ENCODE measurements at places on chromosomes 4 and X.

DNA sequence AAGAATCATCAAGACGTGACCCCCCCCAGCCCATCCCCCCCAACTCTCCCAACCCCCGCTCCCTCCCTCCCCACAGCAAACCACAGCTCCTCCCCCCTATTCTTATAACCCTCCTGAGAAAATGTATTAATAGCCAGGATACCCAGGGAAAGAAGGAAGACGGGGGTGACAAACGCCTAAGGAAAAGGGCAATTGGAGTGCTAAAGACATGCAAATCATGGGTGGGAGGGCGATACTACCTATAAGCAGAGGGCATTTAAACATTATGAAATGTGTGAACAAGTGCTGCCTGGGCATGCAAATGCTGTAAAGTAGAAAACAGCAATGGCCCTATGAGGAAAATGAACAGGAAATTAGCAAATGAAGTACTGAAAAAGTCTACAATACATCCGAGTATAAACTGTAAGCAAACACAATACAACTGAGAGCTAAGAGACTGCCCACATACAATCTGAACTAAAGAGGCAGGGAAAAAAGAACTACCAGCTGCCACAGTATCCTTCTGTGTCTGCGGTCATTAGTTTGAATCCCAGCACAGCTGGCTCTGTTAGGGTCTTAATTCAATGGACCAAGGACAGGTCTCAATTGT lies 2.4 kb downstream of the CXXC4 start:
- no peak for DNase-seq

DNA sequence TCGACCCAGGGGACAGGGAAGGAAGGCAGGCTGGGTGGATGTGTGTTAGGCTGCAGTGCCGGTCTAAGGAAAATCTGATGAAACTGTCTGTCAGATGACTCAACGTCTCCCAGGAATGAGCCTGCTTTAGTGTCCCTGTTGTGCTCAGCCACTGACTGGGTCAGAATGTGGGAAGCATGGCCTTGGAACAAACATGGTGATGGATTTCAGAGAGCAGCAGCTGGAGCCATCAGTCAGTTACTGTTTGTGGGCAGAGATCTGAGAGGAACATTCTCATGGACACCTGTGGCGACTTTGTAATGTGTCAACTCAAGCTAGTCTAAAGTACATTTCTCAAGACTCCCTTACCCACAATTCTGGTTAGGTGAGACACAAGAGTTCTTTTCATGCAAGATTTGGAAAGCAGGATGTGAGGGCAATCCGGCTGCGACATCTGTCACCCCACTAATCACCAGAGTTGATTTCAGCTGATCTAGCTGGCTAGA lies 63.2 kb downstream of the ANAPC10 start:
- DNase-seq: peak; percentile 34

DNA sequence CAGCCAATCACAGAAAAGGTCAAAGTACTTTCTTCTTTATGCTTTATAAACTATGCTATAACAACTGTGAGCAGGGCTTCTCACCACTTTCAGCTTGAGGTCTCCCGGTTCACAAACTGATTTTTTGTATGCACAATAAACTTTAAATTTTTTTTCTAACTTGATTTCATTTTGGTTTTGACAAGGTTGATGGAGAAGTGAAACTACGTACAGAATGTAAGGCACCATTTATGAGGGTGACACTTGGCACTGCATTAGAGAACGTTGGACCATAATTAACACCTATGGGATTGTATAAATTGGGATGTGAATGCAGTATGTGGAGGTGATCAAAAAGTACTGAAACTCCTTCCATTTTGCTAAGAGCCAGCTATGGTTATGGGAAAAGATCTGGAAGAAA lies 857.9 kb upstream of the HTR2C start:
- DNase-seq: no peak

DNA sequence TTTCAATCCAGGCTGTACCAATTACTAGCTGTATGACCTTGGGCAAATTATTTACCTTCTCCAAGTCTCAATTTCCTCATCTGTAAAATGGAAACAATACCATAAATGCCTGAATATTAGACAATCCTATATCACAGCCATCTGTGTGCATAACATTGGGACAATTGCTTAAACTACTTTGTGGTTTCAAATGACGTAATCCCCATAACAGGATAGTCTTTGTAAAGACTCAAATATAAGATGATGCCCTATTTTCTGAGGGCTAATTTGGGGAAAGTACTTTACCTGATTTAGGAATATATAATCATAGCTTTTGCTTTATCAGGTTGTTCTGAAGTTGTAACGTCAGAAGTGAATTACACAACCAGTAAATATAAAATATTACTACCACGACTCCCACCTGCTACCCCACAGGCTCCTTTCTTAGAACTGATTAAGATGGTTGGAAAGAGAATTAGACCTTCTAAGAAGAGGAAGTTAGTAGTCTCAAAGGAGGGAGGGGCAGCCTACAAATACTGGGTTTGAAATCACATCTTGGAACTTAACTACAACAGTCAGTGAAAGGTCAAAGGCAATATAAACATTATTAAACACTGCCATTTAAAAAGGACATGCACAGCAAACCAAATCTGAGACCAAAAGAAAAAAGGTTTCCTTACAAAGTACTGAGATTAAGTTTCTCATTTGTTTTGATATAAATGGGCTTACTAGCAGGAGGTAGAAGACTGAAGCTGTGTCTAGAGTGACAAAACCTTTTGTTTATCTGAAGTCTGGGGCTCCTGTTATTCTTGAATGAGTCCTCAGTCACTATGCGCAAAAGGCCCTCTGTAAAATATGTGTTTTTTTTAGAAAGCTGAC lies 215.0 kb downstream of the SCFD2 start:
- DNase-seq: no peak

DNA sequence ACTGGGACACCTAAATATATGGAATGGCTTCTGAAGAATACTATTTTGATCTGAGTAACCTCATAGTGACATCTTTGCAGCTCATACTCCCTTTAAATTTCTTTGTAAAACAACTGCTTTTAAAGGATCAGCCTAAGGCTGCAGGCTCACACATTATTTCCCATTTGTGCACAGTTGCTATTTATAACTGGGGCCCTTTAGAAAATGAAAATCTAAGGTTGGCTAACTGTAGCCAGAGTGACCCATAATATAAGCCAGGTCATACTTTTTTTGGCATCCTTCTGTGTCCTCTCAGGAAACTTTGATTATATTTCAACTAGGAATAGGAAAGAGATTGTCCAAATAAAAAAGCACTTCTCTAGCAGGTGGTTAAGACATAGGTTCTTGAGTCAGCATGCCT lies 123.6 kb upstream of the RASGEF1B start:
- no peak for DNase-seq

DNA sequence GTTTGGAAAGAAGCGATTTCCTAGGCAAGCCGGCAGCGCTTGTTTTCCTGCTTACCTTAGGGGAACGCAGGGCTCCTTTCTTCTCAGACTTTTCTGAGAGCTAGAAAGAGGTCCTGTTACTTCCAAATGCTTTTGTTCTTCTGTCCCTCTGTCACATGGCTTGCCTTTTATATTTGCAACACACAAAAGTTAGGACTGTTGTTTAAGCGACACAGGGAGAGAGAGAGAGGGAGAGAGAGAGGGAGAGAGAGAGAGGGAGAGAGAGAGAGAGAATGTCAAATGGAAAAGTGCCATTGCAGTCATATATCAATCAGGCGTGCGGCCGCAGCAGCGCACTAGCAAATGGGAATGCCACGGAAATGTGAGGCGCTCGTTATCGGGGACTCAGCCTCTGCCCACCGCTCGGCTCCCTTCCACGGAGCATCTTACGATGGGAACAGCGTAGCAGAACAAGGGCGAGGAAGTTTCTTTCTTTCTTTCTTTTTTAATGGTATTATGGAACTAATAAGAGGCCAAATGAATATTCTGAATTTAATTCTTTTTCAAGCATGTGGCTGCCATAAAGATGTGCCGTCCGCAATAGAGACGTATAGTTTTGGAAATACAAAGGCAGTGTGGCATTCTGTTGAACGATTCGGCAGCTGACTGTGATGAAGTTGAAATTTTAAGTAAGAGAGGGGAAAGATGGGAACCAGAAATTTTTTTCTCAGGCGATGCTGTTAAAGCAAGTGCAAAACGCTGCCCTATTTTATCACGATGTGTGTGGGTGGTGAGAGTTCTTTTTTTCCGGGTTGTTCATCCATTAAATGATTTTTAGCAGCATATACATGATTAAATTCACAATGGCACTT lies at the start of gene NDP:
NDP (minus strand) TSS at position 142 of the 851 bp plus-strand sequence. CDS start 14,745 bp downstream, outside the sequence.
- no peak for DNase-seq

GRCh38 chr4:86398187-86398586 lies 38.3 kb upstream of the MAPK10 start:
- no peak for DNase-seq

- no peak for DNase-seq
These were observed 903.6 kb downstream of the RPA4 start for GRCh38 chrX:97787311-97787710.

DNA sequence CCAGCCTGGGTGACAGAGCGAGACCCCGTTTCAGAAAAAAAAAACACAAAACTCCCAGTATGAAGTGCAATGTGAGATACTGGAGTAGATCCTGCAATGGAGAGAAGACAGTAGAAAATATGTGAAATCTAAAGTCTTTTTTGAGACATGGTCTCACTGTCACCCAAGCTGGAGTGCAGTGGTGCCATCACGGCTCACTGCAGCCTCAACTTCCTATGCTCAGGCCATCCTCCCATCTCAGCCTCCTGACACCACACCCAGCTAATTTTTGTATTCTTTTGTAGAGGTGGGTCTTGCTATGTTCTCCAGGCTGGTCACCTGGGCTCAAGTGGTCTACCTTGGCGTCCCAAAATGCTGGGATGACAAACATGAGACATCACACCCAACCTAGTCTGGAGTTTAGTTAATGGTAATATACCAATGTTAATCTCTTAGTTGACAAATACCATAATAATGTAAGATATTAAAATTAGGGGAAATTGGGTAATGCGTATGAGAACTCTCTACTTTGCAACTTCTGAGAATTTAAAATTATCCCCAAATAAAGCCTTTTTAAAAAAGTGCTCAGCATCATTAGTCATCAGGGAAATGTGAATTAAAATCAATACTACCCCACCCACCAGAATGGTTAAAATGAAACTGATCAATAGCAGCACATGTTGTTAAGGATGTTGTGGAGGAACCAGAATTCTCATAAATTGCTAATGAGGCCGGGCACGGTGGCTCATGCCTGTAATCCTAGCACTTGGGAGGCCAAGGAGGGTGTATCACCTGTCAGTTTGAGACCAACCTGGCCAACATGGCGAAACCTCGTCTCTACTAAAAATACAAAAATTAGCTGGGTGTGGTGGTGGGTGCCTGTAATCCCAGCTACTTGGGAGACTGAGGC lies 15.0 kb downstream of the RBMX start:
- DNase-seq: no peak

GRCh38 chrX:7145454-7145853 lies 2.1 kb upstream of the STS start:
- no peak for DNase-seq

DNA sequence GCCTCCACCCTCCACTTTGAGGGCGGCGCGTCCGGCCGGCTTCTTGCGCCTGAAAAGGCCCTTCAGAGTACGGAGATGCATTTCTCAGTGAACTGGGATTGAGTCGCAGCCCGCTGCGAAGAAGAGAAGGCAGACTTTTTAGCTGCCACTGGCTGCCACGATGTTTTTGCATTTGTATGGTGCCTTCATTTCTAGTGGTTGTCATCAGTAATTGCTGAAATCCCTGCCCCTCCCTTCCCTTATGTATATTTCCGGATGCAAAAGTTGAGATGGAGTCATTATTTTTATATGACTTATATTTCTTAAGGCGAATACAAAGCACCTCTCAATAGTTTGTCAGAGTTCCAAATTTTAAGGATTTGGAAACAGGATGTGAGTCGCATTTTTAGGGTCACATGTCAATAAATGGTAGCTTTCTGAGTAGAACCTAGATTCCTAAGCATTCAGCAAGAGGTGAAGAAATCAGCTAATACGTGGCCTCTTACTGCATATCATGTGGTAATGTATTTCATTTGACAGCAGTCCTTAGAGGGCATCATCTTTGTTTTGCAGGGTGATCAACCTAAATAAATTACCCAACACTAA lies 658 bp downstream of the ATP6AP2 start:
- peak; percentile 33 for DNase-seq

GRCh38 chr4:41012293-41012692 lies 202.0 kb downstream of the APBB2 start:
- DNase-seq: no peak

DNA sequence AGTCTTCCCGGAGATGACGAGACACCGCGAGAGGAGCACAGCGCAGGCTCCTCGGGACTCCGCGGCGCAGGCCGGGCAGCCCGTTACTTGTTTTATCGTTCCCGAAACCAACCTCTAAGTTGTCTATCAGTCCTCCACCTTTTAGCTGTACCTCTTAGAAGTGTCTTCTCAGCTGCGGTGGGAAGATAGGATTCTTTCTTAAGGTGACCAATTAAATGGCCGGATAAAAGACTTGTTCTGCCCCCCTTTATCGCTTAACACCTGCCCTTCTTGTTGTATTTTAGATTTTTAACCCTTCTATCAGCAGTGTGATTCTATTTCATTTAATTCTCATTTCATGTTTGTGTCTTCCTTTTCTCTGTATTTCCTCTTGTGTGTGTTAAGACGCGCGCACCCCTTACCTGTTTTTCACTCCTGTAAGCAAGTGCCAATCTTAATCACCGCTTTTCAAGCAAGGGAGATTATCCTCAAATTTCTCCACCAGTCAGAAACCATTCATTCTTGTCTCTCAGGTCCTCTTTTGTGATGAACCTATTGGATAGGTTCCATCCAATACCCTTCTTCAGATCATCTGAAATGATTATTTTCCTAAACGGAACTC lies at the start of gene SLC9B2:
SLC9B2 (minus strand) TSS at position 15 of the 601 bp plus-strand sequence. CDS start 9,211 bp downstream, outside the sequence.
- DNase-seq: no peak

GRCh38 chr4:48654015-48654664 lies 125.9 kb downstream of the FRYL start:
- DNase-seq: no peak

GRCh38 chr4:112818594-112818965 lies 181.6 kb downstream of the LARP7 start:
- DNase-seq: peak; percentile 51

DNA sequence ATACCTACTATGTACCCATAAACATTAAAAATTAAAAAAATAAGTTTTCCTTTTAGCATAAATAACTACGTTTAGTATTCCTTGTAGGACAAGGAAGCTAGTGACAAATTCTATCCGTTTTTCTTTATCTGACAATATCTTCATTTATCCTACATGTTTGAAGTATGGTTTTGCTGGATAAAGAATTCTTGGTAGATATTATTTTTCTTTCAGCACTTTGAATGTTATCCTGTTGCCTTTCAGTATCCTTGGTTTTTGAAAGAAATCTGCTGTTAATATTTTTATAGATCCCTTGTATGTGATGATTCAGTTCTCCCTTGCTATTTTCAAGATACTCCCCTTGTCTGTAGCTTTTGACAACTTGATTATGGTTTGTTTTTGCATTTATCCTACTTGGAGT lies 76.6 kb downstream of the CASK start:
- no peak for DNase-seq

- DNase-seq: no peak
These were observed 210.7 kb downstream of the MAML3 start for GRCh38 chr4:139943277-139943676.

DNA sequence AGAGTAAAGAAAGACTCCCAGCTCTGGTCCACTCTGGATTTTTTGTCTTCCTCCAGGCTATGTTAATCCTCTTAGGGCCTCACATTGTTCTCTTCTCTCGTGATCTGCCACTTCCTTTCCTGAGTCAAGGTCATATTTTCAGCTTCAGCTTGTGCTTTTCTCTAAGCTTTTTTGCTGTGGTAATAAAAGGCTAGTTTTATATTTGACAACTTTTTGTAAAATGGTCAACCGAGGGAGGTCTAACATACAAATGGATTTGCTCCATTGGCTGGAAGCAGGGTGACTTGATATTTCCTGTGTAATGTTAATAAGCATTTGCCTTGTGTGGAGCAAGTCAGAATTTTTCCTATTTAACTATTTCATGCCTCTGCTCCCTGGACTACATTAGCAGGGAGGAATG lies 239.7 kb downstream of the RAB28 start:
- DNase-seq: no peak

All from left hindlimb (tissue), 1 donor.